Activated CD4-positive, alpha-beta memory T cell treated with anti-CD3 and anti-CD28 coated beads for 36 hours (primary cell): ENCODE measurements at places on chromosomes 1 and 21. TPM values are rescaled to one million over a fixed set of nuclear protein-coding genes. Genes with fewer than 3 reads are reported as not detected.
A peak's percentile ranks its signal among the peaks of the same experiment; 100 is the strongest.

DNA sequence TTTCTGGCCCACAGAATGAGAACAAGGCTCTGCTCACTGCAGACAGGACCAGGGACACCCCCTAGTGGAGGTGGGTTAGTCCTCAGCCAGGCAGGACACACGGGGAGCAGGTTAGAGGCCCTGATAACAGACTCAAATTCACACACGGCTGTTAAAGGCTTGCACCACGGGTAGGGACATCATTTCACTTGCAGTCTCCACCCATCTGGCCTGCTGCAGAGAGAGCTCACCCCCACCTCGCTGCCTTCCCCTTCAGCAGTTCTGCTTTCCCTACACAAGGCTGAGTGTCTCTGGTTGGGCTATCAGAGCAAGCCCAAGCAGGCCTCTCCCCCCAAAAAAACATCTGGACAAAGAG, 20.6 kb downstream of the MEF2D start:
- no peak for DNase-seq

Gene TNFSF18
- not detected for total RNA-seq

- DNase-seq = no peak
Observed at GRCh38 chr1:111468717-111469100, 5.1 kb upstream of the C1orf162 start.

Gene OR2T29
- total RNA-seq = not detected

Gene RIMS3
- total RNA-seq = 4.0 TPM

- peak; percentile 69 for DNase-seq
Observed at GRCh38 chr1:46301808-46302640, 1.4 kb downstream of the LRRC41 start.

Gene CRYAA
- total RNA-seq = not detected

GRCh38 chr1:233704898-233705723, 91.2 kb downstream of the KCNK1 start:
- no peak for DNase-seq

GRCh38 chr1:59693406-59693805, 121.3 kb upstream of the HOOK1 start:
- no peak for DNase-seq

Gene PTPRC
- total RNA-seq = 503 TPM

Gene INSRR
- 0.05 TPM for total RNA-seq

Gene SLC5A9
- not detected for total RNA-seq

Gene PKP1
- not detected for total RNA-seq

Gene HSD3B1
- total RNA-seq = not detected

GRCh38 chr1:237093691-237094090, 51.7 kb downstream of the RYR2 start:
- DNase-seq = no peak

Gene LRRC40
- total RNA-seq = 22.1 TPM

DNA sequence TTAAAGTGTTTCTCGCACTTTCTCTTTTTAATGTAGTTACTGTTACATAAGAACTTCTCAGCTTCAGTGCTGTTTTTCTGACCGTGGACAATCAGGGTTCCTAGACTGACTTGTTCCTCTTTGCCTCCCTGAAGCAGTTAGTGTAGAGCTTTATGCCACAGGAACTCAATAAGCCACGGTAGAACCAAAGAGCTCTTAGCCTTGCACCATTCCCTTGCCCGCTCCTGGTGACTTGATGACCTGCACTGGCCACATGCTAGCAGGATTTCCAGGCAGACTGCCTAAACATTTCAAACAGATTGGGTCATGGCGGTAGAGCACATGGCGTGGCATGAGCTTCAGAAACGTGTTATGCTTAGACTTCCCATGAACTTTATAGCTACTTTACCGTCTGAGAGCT, 18.8 kb upstream of the FASLG start:
- DNase-seq = no peak

DNA sequence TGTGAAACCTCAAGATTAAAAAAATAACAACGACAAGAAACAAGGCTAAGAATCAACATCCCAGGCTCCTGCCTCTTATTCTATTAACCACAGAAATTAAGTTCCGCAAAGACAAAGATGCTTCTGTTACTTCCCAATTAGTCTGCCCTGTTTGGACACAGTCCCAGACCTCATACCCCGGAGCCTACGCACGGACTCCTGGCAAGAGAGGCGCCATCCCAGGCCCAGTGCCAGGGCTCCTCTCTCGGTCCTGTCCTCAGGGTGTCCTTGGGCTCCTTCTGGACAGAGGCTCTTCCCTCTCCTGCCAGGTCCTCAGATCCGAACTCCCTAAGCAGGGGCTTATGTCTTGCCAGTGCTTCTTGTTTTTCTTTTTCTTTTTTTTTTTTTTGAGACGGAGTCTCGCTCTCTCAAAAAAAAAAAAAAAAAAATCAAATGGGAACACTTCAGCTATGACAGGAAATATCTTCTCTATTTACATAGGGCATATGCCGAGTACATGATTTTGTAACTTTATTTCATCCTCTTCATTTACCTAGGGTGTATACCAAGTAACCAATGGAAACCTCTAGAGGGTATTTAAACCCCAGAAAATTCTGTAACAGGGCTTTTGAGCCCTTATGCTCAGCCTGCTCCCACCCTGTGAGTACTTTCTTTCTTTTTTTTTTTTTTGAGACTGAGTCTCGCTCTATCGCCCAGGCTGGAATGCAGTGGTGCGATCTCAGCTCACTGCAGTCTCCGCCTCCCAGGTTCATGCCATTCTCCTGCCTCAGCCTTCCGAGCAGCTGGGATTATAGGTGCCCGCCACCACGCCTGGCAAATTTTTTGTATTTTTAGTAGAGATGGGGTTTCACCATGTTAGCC, 11.7 kb upstream of the ENO1 start:
- no peak for DNase-seq

Gene KDF1
- total RNA-seq = not detected

DNA sequence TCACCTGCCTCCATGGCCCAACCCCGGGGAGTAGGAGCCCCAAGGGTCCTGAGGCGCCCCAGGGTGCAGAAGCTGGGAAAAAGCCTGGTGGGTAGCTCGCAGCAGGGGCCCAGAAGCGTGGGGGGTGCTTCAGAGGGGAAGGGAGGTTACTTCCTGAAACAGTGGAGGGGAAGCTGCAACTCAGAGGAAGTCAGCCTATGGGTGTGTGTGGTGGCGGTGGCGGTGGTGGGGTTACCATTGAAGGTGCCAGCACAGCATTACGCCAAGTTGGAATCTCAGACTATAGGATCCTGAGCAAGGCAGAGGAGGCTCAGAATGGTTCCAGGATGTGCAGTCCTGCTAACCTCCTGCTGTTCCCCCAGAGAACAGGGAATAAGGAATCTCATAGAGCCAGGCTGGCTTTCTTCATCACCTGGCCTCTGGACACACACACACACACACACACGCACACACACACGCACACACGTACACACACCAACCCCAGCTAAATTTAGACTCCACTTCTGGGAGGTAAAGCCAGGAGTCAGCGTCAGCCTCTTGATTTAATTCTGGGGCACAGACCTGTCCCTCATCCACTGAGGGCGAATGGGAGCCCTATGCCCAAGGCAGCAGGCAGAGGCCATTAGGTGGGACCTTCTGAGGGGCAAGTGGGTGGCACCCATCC, 1.3 kb downstream of the DENND4B start:
- peak; percentile 86 for DNase-seq

- DNase-seq = peak; percentile 9
Observed at GRCh38 chr1:234779160-234779538, 169.2 kb upstream of the IRF2BP2 start.

GRCh38 chr21:45737485-45738166, 94.1 kb downstream of the PCBP3 start:
- DNase-seq = no peak

- no peak for DNase-seq
Observed at GRCh38 chr1:168742994-168743650, 14.1 kb upstream of the DPT start.

DNA sequence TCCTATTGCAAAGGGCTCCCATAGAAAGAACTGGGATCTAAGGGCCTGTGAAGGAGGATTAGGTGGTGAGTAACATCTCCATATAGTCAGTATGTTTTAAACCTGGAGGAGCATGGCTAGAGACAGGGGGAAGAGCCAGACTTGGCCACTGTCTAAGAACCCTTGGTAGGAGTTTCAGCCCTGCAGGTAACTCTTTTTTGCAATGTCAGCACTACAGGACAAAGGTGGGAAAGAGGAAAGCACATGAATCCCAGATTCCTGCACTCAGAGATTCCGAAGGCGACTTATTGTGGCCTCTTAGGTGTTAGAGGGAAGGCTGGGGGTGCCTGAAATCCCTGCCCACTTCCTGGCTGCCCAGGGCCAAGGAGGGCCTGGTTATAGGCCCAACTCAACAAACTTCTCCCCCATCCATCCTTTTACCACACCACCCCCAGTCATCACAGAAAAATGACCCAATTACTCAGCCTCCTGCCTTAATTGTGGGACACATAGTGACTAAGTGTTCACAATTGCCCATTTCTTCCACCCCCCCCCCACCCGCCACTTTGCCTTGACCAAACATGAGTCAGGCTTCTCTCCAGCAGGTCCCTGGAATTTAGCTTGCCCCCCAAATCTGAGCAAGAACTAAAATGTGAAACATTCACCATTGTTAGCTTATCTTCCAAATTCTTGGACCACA, 1.9 kb upstream of the NTNG1 start:
- DNase-seq = no peak

Gene PM20D1
- 0.55 TPM for total RNA-seq

- DNase-seq = peak; percentile 30
Observed at GRCh38 chr1:205493241-205494085, 11.0 kb upstream of the CDK18 start.

DNA sequence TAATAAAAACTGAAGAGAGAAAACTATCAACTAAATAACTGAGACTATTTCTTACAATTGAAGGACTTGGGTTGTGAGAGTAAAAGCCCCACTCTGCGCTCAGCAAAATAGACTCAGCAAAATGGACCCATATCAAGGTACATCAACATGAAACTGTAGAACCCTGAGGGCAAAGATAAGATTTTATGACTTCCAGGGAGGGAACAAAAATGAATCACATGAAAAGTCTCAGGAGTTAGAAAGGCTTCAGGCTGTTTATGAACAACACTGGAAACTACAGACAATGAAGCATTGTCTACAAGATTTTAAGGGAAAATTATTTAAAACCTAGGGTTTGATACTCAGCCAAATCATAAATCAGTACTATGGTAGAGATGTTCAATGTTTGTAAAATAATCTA, 434.3 kb downstream of the PTPRC start:
- no peak for DNase-seq

DNA sequence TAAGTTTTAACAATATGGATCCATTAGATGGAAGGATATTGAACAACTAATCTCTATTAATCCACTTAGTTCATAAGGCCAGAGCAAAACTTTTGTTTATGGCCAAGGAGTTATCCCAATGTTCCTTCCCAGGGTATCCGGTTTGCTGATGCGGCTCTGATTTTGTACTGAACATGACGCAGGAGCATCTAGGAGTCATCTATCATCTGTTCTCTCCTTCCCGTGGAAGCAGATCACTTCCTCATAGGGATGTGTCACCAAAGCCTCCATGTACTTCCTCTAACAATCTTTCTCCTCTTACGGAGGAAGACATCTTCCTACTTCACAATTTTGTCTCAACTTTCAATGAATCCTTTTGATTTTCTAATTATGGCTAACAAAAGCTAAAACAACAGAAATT, 206.6 kb downstream of the APP start:
- no peak for DNase-seq

Gene CFAP45
- total RNA-seq = 2.2 TPM

- peak; percentile 65 for DNase-seq
Observed at GRCh38 chr1:91948501-91949355, 473 bp upstream of the BRDT start.

GRCh38 chr1:226977643-226978431, 37.7 kb downstream of the COQ8A start:
- no peak for DNase-seq

DNA sequence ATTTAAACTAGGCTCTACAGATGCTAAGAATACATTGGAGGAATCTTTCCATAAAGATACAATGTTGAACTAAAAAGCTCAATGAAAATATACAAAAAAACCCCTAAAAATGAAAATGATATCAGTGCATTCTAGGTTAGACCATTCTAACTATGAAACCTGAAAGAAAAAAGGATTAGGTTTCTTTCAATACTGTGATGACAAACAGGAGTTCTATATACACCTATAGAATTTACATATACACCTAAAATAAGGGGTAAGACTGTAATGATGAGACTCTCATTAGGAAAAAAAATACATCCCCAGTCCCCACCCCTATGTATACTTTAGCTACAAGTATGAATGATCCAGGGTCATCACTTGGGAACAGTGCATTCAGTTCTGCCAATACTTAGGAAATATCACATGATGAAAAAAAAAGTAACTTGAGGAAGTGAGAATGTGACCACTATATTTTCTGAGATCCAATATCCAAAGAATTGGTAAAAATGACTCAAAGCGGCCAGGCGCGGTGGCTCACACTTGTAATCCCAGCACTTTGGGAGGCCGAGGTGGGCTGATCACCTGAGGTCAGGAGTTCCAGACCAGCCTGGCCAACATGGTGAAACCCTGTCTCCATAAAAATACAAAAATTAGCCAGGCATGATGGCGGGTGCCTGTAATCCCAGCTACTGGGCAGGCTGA, 26.3 kb downstream of the SELENOF start:
- DNase-seq = no peak

Gene FMOD
- total RNA-seq = 0.95 TPM

GRCh38 chr1:239868058-239868832, 223.4 kb upstream of the FMN2 start:
- no peak for DNase-seq

DNA sequence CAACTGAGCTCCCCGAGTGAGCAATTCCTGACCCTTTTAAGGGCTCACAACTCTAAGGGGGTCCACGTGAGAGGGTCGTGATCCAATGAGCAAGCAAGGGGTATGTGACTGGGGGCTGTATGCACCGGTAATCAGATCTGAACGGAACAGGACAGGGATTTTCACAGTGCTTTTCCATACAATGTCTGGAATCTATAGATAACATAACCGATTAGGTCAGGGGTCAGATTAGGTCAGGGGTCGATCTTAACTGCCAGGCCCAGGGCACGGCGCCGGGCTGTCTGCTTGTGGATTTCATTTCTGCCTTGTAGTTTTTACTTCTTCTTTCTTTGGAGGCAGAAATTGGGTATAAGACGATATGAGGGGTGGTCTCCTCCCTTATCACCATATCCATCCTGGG, 30.7 kb upstream of the OPRD1 start:
- DNase-seq = no peak
